ENCODE measurements at places on chromosomes 12 and 14. TPM values are rescaled to one million over a fixed set of nuclear protein-coding genes. Genes with fewer than 3 reads are reported as not detected.

The TAS2R13 gene
- total RNA-seq: 0.19 TPM

The FOXN4 gene
- total RNA-seq: not detected

The HOXC12 gene
- not detected for total RNA-seq

The RNASE2 gene
- not detected for total RNA-seq

The DHH gene
- total RNA-seq: 0.78 TPM

The NELL2 gene
- total RNA-seq: 384 TPM

The TXNRD1 gene
- 33.1 TPM for total RNA-seq
